Thyroid gland (tissue), 4 donors: ENCODE measurements at places on chromosomes 5 and 9. TPM values are rescaled to one million over a fixed set of nuclear protein-coding genes. Genes with fewer than 3 reads are reported as not detected.

DNA sequence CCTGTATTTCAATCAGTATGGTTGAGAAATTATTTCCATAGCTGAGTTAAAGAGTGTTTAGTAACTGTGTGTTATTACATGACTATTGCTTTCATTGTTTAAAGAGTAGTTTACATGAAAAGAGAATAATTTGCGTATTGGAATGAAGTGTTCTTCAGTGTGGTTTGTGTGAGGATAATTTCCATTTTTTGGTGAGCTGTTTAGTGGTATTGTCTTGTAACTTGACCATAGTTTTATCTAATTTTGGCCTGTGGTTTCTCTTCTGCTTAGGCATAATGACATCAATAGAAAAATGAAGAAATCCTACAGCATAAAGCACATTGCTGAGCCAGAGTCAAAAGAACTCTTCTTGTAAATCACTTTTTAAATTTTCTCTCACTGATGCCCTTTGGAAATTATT lies 151.2 kb downstream of the SNCAIP start:
- DNase-seq, result no peak
- no peak overlapping the region for H3K27ac ChIP-seq
- H3K4me1 ChIP-seq, result no peaks in the 10 kb centered on the region
- H3K36me3 ChIP-seq, result no peaks in the 10 kb centered on the region

DNA sequence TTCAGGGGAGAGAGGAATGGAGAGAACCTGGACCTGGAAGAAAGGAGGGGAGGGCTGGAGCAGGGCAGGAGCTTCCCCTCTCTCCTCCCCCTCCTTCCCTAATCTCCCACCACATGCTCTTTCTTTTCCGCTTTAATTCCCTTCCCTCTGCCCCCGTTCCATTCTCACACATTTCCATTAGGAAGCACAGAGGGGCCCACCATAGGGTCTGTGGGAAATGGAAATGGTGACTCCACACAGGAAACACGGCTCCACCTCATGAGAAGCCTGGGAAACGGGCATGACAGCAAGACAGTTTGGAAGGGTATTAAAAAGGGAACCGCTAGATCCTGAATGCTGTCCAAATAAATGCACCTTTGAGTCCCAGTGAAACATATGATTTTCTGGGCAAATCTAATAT lies 64.9 kb upstream of the ENTREP1 start:
- DNase-seq, result no peak
- H3K27me3 ChIP-seq, result no peaks in the 10 kb centered on the region
- H3K4me1 ChIP-seq, result no peaks in the 10 kb centered on the region
- H3K4me3 ChIP-seq, result no peak overlapping the region

DNA sequence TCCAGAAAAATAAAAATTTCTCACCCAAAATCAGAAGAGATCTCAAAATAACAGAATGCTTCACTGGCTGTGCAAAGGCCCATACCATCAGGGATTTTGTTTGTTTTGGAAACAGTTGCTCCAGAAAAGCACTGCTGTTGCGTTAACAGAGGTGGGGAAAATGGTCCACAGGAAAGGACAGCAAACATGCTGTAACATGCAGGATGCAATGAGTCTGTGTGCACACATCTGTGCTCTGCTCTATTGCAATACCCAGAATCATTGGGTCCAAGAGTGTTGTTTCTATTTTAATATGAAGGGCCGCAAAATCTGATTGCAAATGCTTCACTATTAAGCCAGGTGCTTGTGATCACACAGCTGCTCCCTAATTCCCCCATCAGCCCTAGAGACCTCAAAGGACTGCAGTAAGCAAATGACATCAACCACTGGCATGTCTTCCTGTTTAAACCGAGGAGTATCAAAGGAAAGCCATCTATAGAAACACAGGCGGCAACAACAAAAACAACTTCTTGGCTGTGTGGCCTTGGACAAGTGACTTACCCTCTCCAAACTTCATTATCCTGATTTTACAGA lies 141.0 kb downstream of the DCP2 start:
- H3K4me3 ChIP-seq, result no peak overlapping the region
- peaks cover 13% of the 10 kb centered on the region for H3K4me1 ChIP-seq
- H3K27ac ChIP-seq, result no peak overlapping the region
- H3K36me3 ChIP-seq, result no peaks in the 10 kb centered on the region
- no peaks in the 10 kb centered on the region for H3K27me3 ChIP-seq
- no peak for DNase-seq

- no peak overlapping the region for H3K4me3 ChIP-seq
- H3K27ac ChIP-seq, result no peak overlapping the region
- H3K4me1 ChIP-seq, result peaks cover 26% of the 10 kb centered on the region
- no peaks in the 10 kb centered on the region for H3K36me3 ChIP-seq
- H3K27me3 ChIP-seq, result no peaks in the 10 kb centered on the region
- DNase-seq, result no peak
Measured at GRCh38 chr9:83285445-83286225, 222.7 kb upstream of the RASEF start.

- no peaks in the 10 kb centered on the region for H3K4me1 ChIP-seq
- DNase-seq, result no peak
- no peak overlapping the region for H3K4me3 ChIP-seq
- H3K36me3 ChIP-seq, result no peaks in the 10 kb centered on the region
Measured at GRCh38 chr9:130995086-130996011, 13.6 kb upstream of the LAMC3 start.

- no peak overlapping the region for H3K4me3 ChIP-seq
- H3K27ac ChIP-seq, result peak overlapping the region; percentile 14
- no peaks in the 10 kb centered on the region for H3K27me3 ChIP-seq
Measured at GRCh38 chr5:147017191-147017590, 138.6 kb upstream of the PPP2R2B start.

- H3K27ac ChIP-seq, result no peak overlapping the region
- no peaks in the 10 kb centered on the region for H3K27me3 ChIP-seq
- H3K36me3 ChIP-seq, result no peaks in the 10 kb centered on the region
- DNase-seq, result no peak
Measured at GRCh38 chr5:175003531-175003930, 279.1 kb downstream of the MSX2 start.

Gene ECSCR
- 46.2 TPM for total RNA-seq
